Activated CD4-positive, alpha-beta T cell treated with anti-CD3 and anti-CD28 coated beads, Interleukin-2, amount 10 ng/mL, durations not matched to agents 7 days and 5 days (primary cell): ENCODE measurements at places on chromosomes 7 and 10.

- DNase-seq, result no peak
Observed at GRCh38 chr7:22944022-22944421, 69.9 kb downstream of the HYCC1 start.

- no peak for DNase-seq
Observed at GRCh38 chr7:128045766-128046165, 14.5 kb upstream of the LRRC4 start.

GRCh38 chr10:60427709-60428386, 38.2 kb upstream of the ANK3 start:
- DNase-seq, result no peak

DNA sequence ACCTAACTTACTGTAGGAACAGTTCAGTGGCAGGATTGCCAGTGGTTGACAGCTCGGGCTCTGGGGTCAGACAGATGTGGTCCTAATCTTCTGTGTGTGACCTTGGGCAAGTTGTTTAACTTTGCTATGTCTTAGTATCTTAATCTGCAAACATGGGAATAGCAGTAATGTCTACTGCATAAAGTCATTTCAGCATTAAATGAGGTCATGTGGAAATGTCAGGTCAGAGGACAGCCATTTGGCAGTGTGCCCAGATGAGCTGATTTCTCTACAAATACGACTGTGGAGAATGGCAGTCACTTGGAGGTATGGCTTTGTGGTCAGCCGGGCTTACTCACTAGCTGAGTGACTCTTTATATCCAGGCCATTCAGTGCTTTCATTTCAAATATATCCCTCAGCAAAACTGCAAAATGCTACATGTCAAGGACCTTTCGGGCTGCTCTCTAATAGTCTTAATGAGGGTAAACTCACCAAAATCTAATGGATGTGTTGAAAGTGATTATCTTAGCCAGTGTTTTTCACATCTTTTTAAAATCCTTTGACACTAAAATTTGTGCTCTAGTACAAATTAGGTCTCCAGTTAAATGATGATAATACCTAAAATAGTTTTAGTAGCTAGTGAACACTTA, 171.4 kb downstream of the ST7 start:
- DNase-seq, result peak; percentile 33

DNA sequence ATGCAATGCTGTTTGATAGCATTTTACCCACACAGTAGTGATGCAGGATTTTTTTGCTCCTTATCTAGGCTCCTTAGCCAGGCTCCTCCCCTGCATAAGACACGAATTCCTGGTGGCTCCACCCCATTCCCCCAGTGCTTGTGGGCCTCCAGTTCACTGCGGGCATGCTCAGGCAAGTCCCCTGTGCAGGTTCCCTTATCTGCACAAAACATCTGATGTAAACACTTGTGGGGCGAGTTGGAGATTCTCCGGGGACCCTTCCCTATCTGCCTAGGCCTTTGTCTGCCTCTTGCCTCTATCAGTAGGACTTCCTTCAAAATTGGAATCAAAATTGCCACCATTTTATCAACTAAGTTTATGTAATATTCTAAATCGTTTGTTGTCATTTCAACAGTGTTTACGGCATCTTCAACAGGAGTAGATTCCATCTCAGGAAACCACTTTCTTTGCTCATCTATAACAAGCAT, 5.4 kb upstream of the STK17A start:
- peak; percentile 13 for DNase-seq

- DNase-seq, result no peak
Observed at GRCh38 chr10:12337453-12338372, 11.6 kb upstream of the CAMK1D start.

DNA sequence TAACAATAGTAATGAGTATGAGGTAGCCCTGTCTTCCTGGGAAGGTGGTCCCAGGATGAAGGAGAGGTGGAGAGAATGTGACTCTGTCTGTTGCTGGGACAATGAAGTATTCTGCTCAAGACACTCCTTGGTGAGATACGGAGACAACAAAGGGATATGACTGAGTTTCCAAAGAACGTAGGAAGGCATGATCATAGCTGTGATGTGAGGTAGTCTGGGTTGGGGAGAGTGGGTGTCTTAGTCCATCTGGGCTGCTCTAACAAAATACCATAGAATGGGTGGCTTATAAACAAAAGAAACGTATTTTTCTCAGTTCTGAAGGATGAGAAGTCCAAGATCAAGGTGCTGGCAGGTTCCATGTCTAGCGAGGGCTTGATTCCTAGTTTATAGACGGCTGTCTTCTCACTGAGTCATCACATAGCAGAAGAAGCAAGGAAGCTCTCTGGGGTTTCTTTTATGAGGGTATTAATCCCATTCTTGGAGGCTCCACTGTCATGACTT, 84.9 kb upstream of the RHOBTB1 start:
- no peak for DNase-seq

DNA sequence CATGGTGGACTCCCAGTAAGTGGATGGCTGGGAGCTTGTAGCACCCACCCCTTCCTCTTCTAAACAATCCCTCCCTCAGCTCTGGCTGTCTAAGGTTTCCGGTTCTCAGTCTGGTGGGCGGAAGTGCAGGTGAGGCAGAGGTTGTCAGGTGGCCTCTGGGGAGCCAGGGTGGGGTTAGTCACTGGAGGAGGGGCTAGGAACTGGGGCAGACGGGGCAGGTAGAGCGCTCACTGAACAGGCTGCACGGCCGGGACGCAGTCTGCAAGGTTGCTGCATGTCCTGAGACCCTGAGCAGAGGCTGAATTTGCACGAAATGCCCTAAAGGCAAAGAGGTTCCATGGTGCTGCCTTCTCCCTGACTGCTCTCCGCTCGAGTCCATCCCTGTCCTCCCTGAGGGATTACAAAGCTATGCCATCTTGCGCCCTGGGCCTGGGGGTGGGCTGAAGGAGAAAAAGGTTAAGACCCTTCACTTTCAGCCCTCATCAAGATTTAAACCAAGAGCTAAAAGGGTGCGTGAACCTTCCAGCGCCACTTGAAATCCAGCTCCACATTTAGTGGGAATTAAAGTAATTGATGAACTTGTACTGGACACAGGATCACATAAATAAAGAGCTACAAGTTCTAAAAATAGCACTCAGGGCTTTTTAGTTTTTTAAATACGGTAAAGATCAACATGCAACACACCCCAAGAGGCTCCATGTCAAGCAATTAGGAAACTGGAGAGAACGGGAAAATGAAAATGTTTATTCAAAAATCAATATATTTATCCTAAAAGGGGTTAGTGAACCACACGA, 62.3 kb upstream of the CTBP2 start:
- DNase-seq, result no peak

GRCh38 chr7:119720541-119720940, 552.4 kb upstream of the KCND2 start:
- DNase-seq, result no peak

DNA sequence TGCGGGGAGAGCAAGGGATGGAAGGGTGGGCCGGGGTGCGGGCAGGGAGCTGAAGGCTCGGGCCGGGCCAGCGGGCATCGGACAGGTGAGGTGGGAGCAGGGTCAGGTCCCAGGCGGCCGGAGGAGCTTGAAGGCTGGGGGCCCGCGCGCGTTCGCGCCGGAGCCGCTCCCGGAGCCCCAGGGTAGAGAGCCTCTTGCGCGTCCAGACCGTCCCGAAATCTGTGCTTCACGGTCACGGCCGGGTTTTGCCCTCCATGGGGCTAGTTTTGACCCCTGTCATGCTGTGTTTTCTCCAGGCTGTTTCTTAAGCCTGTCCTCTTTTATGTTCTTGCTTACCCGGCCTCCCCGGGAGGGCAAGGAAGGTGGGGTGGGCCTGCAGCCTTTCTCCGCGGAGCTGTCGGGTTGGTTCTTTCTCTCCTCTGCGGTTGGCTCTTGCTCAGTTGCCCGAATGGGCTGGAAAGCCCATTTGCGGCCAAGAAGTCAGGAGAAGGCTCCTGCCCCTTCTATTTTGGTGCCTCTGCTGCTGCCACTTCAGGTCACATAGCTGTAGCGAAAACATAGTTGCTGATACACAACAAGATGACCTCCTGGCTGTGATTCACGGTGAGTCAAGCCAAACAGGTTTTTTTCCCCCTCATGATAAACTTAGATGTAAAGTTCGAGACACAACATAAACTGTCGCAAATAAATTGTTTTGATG, 650 bp downstream of the UBE2D1 start:
- DNase-seq, result peak; percentile 7

DNA sequence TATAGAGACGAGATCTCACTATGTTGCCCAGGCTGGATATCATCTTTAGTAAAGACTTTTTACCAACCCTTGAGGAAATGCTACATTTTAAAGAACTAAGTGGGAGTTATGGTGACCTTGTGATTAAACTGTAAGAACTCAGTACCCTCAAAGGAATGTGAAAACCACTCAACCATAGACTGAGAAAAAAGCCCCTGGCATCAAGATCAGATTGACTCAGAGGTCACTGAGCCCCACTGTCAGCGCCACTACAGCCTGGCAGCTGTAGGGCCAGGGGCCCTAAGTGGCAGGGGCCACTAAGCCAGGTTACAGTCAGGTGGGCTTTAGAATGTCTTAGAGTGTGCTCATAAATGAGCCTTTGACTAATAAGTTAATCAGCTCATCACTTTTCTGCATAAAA, 55.9 kb downstream of the APBB1IP start:
- no peak for DNase-seq

- DNase-seq, result no peak
Observed at GRCh38 chr10:69629519-69629896, 539 bp upstream of the FAM241B start.

GRCh38 chr10:119335671-119336353, 128.4 kb downstream of the GRK5 start:
- DNase-seq, result no peak

DNA sequence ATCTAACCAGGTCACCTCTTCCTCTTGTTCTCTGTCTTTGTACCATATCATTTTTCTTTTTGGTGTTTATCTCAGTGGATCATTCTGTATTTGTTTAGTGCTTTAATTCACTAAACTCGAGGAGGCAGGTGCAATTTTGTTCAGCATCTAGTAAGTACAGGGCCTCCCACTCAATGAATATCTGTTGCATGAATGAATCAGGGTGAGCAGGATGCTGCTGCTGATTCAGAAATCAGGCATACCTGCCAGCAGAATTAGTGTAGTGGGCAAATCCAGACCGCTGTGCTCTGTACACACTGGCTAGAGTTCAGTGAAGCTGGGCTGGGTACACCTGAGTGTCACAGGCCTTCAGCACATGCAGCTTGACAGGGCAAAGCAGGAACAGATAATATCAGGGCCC, 511.9 kb downstream of the SUGCT start:
- no peak for DNase-seq

DNA sequence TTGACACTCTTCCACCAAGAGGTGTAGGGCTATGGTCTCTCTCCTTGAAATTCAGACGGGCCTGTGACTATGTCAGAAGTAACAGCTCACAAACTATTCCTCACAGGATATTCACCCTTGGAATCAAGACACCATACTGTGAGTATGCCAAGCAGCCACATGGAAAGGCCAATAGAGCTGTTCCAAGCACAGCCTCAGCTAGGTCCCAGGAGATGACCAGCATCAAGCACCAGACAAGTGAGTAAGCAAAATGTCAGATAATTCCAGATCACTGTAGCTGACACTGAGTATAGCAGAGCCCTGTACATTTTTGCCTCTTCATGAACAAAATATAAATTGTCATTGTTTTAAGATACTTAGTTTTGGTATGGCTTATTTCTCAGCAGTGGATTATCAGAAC, 88.1 kb upstream of the KCND2 start:
- DNase-seq, result no peak

DNA sequence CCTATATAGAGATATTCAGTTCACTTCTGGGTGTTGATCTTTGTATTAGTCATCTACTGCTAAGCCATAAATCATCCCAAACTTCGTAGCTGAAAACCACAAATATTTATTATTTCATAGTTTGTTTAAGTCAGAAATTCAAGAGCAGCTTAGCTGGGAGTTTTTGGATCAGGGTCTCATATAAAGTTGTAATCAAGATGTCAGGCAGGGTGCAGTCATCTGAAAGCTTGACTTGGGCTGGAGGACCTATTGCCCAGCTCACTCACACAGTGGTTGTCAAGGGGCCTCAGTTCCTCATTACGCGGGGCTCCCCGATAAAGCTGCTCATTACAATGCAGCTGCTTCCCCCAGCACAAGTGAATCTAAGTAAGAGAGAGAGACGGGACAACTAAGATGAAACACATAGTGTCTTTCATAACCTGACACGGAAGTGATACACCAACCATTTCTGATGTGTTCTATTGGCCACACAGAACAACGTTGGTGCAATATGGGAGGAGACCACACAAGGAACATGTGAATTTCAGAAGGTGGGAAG, 15.7 kb downstream of the PPP1R3C start:
- DNase-seq, result no peak

GRCh38 chr10:132564249-132564605, 26.6 kb downstream of the INPP5A start:
- DNase-seq, result no peak

DNA sequence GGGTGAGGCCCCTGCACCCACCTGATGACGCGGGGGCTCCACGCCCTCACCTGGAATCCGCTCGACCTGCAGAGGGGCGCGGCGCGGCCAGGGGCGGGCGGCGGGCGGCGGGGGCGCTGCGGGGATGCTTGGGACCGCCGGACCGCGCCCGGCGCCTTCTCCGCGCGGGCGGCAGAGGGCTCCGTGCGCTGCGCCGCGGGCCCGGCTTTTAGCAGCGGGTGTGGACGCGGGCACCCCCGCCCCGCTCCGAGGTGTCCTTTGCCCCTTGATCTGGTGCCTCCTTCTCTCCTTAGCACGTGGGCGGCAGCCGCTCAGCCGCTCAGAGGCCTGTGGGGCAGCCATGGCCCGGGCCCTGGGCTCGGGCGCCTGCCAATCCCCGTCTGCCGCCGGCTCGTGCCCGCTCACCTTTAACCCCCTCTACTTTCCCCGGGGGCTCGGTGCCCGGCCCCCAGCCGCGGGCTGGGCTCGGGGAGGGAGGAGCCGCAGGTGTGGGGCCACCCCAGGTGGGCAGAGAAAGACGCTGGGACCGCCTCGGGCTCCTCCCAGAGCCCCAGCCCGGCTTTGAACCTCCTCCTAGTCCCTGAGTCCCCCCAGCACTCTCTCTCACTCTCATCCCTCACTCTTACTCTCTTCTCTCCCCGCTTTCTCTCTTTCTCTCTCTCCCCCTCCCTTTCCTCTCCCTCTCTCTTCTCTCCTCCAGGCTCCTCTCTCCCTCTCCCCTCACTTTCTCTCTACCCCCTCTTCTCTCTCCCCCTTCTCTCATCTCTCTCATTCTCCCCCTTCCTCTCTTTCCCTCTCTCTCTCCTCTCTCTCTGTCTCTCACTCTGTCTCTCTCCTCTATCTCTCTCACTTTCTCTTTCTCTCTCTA, 19.7 kb upstream of the VPS37D start:
- DNase-seq, result no peak

DNA sequence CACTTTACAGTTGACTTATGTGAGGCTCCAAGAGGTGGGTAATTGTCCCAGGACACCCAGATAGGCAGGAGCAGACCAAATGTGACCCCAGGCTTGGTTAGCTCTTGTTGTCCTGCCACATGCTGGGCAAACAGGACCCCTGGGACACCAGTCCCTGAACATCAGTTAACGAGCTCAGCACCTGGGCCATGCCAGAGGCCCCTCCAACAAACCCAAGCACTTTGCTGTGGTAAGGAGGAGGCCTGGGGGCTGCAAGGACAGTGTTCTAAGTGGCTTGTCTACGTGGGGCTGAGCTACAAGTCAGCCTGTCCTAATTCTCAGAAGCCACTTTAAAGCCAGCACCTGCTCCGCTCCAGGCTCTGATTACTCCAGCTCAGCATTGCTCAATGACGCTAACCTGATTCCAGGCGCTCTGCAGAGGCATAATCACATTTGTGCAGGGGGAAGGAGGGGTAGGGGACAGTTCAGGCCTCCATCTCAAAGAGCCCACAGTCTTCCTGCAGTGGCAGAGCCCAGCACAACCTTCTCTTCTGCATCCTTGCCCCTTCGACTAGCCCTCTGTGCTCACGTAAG, 57.2 kb downstream of the DDC start:
- no peak for DNase-seq

- no peak for DNase-seq
Observed at GRCh38 chr10:103679096-103679790, 176.1 kb downstream of the SH3PXD2A start.
